ENCODE measurements at places on chromosomes 11 and 22.
A peak's percentile ranks its signal among the peaks of the same experiment; 100 is the strongest.

DNA sequence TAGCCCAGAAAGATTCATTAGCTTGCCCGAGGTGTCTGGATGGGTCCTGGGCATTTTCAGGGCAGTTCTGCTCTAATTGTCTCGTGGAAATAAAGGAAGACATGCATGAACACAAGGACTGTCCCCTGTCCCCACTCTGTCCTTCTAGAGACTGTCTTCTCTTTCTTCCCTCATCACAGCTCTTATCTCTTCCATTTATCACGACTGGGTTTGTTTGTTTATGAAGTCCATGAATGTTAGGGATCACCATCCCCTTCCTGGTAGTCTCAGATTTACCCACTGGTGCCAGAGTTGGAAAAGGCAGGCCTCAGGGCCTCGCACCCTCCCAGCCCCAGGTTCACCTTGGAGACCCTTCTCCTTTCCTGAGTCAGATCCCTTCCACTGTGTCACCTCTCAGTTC, 134.8 kb downstream of the PARVA start:
- no peak for DNase-seq

GRCh38 chr11:74672956-74673692, 58.1 kb downstream of the CHRDL2 start:
- no peak for DNase-seq

DNA sequence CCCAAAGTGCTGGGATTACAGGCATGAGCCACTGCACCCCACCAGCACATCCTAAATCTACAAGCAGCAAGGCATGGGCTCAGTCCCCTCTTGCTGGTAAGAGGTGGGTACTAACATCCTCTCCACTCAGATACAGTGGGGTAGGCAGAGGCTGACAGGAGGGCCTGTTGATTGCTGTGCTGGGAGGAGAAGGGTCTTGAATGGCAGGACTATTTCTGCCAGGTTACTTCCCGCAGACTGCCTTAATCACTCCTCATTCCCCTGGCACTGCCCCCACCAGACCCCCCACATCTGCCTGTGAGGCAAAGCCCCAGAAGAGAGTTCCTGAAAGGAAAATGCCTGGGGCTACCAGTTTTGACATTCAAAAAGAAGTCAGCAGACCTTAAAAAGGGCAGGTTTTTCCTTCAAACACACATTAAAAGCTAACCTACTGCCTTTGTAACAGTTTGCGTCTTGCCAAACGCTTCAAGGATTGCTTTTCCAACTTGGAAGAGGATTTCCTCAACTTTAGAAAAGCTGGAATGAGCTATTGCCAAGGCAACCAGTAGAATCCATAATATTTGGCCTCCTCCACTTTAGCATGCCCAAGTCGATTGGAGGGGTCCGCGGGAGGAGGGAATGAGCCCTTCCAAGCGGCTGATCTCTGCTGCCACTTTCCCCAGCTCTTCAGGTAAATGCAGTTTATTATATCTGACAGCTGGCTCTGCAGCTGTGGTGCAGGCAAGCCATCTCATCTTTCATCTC, 62.0 kb downstream of the FDX1 start:
- no peak for DNase-seq

GRCh38 chr11:125070699-125071254, 7.7 kb downstream of the SLC37A2 start:
- DNase-seq = peak; percentile 43

GRCh38 chr11:31818874-31819331, 7.8 kb upstream of the PAX6 start:
- no peak for DNase-seq

DNA sequence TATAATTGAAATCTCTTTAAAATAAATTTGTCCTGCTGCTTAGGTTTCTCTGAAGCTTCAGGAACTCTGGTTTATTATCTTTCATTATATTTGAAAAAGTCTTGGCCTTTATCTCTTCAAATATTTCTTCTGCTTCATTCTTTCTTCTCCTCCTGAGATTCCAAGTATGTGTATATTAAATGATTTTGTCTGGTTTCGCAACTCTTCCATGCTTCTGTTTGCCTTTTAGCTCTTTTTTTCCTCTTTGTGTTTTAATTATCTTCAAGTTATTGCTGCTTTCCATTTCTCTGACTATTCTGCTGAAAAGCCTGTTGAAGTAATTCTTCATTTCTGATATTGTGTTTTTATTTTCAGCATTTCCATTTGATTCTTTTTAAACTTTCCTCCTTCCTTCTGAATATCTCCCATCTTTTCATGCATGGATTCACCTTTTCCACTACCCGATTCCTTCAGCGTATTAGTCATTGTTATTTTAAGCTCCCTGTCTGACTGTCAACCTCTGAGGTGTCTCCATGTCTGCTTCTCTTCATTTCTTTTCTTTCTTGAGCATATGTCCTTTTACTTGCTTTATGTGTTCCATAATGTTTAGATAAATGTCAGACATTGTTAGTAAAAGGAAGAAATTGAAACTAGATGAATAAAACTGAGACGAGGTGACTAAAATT, 46.6 kb upstream of the CTSC start:
- no peak for DNase-seq

DNA sequence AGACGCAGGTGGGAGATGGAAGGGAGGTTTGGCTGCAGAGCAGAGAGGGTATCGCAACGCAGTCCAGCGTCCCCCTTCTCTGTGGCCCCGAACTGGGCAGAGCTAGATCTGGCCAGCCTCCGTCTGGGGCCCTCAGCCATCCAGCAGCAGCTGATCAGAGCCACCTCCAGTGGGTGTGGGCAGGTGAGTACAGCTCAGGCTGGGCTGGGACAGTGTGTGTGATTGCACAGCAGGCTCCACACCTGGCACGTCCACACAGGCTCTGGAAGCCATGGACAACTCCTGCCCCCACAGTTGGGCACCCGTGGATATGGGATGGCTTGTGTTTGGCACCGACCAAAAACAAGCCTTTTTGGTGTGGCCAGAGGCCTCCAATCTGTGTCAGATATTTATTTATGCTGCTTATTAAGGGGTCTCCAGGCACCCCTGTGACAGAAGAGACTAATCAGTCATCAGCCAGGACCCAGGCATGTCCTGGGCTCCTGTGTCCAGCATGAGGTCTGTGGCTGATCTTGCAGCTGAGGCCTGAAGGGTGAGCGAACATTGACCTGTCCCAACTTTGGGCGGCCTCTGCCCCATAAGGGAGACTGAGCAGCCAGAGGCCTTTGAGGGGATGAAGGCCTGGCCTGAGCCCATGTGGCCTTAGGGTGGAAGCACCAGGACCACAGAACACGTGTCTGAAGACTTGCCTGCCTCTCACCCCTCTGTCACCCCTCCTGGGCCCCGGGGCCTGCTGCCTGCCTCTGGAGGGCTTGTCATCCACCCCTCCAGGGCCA, 18.6 kb downstream of the POLR3H start:
- DNase-seq = no peak

DNA sequence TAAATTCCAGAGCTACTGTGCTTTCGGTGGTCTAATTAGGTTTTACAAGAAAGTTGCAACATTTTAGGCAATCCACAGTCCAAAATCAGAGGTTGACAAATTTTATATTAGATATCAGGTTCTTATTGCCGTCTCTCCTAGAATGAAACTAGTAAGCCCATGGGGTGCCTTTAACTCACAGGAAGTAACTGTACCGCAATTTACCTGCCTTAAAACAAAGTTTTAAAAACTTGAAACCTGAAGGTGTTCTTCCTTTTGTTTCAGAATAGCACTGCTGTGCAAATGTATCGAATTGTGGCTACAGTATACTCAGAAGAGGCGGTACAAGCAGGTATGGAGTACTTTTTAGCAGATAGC, 77.2 kb downstream of the PISD start:
- no peak for DNase-seq

DNA sequence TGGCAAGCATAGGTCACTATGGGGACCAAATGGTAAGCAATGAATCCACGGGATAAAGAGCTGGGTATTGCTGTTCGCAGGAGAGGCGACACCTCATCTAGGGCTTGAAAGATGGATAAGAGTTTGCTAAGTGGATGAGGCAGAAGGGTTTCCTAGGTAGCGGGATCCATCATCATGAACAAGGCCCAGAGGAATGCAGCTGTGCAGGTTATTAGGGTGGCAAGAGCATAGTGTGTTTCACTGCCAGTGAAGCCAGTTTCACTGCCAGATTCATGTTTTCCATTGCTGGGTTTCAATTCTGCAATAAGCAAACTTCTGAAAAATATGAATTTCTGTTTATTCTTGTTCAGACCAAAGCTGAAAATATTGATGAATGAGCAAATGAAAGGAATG, 27.2 kb downstream of the WEE1 start:
- DNase-seq = peak; percentile 45

- no peak for DNase-seq
Observed at GRCh38 chr22:32745251-32745995, 56.1 kb upstream of the TIMP3 start.

- DNase-seq = peak; percentile 63
Observed at GRCh38 chr22:36775586-36775963, 344 bp downstream of the IFT27 start.

GRCh38 chr22:24434471-24435322, 7.3 kb downstream of the ADORA2A start:
- peak; percentile 89 for DNase-seq

- peak; percentile 59 for DNase-seq
Observed at GRCh38 chr11:10305262-10305963, 540 bp downstream of the ADM start.

DNA sequence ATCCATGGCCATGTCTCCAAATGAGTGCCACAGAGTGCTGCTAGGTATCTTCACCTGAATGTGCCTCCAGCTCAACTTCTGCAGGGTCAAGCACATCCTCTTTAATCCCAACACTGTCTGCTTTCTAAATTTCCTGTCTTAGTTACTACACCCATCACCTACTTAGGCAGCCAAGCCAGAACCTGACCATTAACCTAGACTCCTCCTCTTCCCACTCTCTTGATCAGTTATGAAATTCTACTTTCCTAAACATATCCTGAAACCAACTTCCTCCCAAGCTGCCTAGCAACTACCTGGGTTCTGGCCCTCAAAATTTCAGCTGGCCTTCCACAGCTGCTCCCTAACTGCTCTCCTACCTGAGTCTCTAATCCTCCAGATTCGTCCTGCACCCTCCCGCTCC, 22.7 kb downstream of the CADM1 start:
- no peak for DNase-seq

GRCh38 chr11:41926339-41926738, 466.9 kb upstream of the LRRC4C start:
- DNase-seq = no peak

- no peak for DNase-seq
Observed at GRCh38 chr11:91998481-91998880, 226.1 kb upstream of the FAT3 start.

Data from activated CD4-positive, alpha-beta T cell treated with anti-CD3 and anti-CD28 coated beads for 36 hours (primary cell).